ENCODE measurements at places on chromosomes 3 and 15. TPM values are rescaled to one million over a fixed set of nuclear protein-coding genes. Genes with fewer than 3 reads are reported as not detected.

Gene MAPK6
- total RNA-seq, result 44.4 TPM

Gene HGD
- 5.2 TPM for total RNA-seq

Gene SH2D7
- total RNA-seq, result not detected

Gene IL5RA
- total RNA-seq, result not detected

Gene IVD
- total RNA-seq, result 25.1 TPM

Gene CIB2
- total RNA-seq, result 4.5 TPM
